ENCODE measurements at places on chromosomes 1 and 21.

DNA sequence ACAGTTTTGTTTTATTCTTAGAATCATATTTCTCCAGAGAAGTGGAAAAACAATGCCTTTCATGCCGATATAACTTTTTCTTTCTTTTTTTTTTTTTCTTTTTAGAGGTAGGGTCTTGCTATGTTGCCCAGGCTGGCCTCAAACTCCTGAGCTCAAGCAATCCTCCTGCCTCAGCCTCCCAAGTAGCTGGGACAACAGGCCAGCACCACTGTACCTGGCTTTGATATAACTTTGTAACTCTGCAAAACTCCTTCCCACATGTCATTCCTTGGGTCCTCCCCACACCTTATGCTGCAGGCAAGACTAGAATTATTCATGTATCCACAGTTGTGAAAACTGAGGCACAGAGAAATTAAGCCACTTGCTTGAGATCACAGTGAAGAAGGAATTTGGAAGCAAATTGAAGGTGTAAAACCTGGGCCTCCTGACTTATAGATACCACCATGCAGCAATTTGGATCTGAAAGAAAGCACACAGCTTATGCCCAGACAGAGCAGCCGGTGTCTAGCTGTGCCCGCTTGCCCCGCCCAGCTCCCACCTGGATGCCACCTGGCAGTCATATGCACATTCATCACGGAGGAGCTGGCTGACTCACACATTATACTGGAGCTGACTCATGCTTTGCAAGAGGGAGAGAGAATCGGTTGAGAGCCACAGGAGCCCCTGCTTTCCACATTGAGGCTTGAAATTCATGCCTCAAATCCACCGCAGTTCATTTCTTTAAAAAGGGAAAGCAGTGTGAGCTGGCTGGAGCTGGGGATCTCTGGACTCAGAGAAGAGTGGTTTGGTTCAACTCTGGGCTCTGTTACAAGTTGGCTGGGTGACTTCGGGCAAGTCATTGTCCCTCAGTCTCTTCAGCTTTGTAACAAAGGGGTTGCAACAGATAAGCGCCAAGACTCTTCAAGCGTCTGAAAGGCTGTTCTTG, 8.3 kb upstream of the SLC2A1 start:
- DNase-seq: peak; percentile 61

DNA sequence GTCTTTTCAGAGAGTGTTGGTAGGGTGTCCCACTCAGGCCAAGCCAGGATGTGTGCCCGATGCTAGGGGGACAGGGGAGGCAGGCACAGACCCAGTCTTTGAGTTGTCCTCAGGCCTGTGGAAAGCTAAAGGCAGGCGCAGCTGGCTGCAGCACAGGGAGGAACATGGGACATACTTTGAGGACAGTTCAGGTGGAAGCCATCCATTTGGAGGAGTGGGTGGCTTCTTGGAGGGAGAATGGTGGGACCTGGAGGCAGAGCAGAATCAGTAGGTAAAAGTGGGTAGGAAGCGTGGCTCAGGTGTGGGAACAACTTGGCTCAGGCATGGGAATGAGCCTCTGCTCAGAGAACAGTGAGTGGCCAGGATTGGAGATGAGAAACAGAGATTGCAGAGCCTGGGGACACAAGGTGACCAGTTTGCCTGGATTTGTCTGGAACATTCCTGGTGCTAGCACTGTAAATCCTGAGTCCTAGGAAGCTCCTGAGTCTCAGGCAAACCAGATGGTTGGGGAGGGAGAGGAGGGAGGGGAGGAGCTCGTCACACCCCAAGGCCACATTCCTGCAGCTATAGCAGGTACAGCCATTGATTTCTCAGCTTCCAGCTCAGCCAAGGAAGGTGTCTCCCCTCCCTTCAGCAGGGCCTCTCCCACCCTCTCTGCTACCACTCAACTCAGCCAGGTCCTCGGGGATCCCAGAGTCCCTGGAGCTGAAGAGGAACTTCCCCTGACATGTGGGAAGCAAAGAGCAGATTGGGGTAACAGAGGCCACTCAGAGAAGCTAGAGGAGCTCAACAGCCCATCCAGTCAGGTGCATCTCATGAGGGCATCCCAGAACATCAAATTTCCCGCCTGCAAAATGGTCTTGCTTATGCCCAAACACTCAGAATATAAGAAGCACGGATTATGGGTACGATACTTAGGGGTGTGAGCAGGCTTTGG, 65.2 kb upstream of the TINAGL1 start:
- no peak for DNase-seq

- no peak for DNase-seq
Measured at GRCh38 chr1:116738673-116739370, 15.4 kb upstream of the CD2 start.

DNA sequence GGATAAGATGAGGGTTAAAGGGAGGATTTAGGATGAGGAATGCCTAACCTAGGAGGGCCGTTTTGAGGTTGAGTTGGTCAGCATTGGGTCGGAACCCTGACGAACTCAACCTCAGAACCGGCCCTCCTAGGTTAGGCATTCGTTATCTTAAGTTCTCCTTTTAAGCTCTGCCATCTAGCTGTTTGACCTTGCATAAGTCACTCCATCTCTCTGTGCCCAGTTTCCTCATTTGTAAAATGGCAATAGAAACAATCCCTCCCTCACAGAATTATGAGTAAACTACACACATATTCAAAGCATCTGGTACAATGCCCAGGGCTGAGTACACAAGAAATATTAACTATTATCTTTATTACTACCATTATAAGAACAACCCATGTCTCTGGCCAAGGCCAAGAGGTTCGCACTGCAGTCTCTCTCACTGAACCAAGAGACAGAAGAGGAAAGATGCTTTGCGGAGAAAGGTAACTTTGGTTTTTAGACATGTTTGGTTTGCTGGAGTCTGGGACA, 4.8 kb downstream of the ABCB10 start:
- DNase-seq: no peak
